ENCODE measurements at places on chromosomes 13 and 19.

DNA sequence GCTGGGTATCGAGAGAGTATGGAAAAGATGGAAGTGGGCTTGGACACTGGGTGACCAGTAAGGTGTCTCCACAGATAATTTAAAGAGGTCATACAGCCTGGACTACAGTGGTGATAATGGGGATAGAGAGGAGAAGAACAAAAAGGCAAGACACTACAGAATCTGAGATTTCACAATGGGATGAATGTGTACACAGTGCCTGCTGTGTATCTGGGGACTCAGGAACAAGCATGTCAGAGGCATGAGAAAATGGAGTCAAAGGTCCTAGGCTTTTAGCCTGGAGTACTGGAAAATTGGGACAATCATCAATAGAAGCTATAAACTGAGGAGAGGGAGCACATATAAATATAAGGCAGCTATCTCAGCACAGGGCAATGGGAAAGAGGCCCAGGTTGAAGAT, 69.4 kb downstream of the TSC22D1 start:
- DNase-seq, result no peak

- no peak for DNase-seq
These were observed 14.6 kb downstream of the LNX2 start for GRCh38 chr13:27605610-27606200.

- no peak for DNase-seq
These were observed 18.5 kb downstream of the RFX2 start for GRCh38 chr19:6091771-6092291.

DNA sequence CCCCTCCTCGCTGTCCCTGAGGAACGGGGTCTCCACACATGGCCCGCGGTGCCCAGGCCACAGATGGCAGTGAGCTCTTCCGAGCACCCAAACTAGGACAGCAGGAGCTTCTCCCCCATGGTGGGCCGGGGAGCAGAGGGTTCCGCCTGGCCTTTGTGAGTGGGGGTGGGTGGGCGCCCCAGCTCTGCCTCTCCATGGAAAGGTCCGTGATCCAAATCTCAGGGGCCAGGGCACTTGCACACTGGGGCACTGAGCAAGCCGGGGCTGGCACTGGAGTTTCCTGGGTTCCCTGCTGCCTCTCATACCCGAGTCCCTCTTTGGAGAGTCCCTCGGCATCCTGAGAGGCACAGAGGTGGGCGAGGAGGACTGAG, 2.2 kb upstream of the DIRAS1 start:
- DNase-seq, result no peak

DNA sequence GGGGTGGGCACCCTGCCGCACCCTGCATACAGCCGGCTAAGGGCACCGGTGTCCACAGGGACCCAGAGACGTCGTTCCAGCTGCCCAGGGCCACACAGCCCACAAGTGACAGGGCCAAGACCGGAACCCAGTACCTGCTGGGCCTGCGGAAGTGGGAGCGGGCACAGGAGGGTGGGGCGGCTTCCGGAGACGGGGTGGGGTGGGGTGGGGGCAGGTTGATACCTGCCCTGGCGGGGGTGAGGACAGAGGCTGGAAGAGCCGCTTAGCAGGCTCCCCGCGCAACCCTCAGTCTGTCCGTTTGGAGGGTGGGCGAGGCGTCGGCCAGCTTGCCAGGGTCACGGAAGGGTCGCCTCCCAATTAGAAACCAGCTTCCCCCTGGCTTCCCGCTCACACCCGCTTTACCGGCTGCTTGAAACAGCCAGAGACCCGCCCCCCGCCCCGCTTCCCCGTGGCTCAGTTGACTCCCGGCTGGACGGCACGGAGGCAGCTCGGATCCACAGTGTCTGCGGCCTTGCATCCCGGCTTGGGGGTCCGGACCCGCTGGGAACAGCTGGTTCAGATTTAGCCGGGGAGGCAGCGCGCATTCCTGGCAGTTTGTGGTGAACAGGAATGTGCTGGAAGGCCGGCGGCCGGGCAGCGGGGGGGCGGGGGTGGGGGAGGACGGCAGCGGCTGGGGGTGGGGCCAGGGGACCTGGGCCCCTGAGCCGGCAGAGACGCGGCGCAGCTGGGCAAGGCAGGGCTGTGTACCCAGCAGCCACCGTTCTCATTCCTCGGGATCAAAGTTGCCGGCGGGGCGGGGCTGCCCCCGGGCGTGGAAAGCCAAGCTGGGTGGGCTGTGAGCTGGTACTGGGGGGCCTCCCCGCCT, 1.9 kb downstream of the CNN2 start:
- peak; percentile 48 for DNase-seq

- no peak for DNase-seq
These were observed 525 bp upstream of the COG3 start for GRCh38 chr13:45464141-45464686.

DNA sequence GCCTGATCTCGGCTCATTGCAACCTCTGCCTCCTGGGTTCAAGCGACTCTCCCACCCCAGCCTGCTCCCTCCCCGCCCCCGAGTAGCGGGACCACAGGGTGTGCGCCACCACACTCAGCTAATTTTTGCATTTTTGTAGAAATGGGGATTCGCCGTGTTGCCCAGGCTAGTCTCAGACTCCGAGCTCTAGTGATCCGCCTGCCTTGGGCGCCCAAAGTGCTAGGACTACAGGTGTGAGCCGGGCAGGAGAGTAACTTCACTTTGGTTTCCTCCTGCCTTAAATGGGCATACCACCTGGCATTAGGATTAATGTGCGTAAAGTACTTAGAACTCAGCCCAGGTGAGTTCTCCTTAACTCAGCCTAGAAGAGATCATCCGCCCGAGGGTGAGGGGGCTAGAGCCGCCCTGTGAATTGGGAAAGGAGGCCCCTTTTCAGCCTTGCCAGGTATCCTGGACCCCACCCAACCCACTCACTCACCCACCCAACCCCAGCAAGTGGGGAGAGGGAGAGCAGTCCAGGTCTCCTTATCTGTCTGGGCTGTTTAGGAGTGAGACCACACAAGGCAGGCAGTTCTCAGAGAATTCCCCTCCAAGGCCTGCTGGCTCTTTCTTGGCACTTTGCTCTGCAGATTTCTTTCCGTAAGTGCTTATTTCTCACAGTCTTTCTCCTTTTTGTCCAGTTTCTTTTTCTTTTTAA, 1.2 kb upstream of the ZFP36 start:
- no peak for DNase-seq

- no peak for DNase-seq
These were observed 192.7 kb downstream of the LHFPL6 start for GRCh38 chr13:39410096-39410901.

DNA sequence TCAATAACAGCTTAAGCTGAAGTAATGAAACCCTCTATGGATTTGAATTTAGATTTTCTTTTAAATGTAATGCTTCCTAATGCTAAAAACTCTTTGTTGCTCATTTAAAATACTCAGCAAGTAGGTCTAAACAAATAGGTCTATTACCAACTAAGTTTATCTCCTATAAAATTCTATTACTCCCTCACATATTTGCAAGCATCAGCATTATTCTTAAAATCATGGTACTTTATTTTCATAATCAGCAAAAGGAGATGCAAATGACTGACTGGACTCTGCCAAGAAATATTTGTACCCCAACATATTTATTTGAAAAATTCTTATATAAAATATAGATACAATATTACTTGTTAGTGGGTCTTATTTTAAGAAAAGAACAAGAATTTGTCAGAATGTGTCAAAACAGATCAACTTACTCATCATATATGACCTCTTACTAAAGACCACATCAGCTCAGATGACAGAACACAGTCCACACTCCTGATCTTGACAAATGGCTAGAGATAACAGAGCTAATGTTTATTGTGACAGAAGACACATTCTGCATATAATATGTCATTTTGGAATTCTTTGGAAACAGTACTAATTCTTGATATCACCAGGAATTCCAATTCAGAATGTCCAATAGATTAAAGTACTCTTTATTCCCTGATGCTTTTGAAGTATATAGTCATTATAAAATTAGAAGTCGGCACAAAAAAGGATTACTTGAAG, 704.6 kb upstream of the PCDH9 start:
- DNase-seq, result no peak

DNA sequence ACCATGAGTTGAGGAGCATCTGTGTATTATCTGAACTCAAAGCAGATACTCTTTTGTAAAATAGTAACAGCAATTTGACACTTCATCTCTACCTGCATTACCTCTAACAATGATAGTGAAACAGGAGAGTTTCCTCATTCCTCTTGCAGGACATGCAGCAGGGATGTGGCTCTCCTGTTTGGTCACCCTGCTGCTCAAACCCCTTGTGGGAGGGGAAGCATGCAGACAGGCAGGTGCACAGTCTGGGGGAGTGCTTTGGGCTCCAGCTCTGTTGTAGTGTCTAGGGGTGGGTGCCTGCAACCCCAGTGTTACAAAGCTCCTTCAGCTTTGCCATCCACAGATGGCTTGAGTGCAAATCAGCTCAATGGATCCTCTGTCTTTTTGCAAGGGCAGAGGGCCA, 827.6 kb downstream of the DACH1 start:
- DNase-seq, result no peak

- no peak for DNase-seq
These were observed 117.7 kb upstream of the CACNA1A start for GRCh38 chr19:13623716-13624710.

GRCh38 chr19:16611121-16611520, 16.9 kb downstream of the MED26 start:
- no peak for DNase-seq

GRCh38 chr19:41376241-41376997, at the start of gene TMEM91:
TMEM91 (plus strand) TSS chr19:41376533; CDS start chr19:41378310, 1,777 bp downstream.
- no peak for DNase-seq

GRCh38 chr13:111940892-111941291, 126.1 kb upstream of the SOX1 start:
- DNase-seq, result no peak

DNA sequence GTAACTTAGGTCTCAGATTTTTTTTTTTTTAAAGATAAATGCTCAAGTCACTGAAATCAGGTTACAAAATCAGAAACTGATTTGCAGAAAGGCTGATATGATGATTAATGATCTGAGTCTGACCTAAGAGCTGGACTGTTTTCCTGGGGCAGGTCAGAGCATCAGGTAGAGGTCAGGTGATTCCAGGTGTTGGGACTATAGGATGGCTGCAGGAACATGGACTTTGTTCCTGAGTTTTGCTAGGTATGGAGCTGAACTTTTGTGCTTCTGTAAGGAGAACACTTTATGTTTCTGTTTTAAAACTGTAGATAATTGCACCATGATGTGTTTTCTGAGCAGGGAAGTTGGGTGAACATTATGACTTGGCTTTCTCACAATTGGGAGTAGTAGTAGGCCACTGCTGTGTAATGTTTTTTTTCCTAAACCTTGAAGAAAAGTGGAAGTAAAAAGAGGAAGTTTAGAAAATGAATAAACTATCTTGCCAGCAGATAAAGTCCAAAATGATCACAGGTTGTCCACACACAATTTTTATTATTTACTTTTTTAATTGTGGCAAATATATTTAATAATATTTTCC, 297.2 kb downstream of the DCT start:
- DNase-seq, result no peak

GRCh38 chr13:106569233-106570095, 1.5 kb upstream of the ARGLU1 start:
- no peak for DNase-seq

GRCh38 chr19:13207237-13207845, 57.1 kb downstream of the IER2 start:
- no peak for DNase-seq

GRCh38 chr19:275958-276646, 15.1 kb downstream of the PLPP2 start:
- no peak for DNase-seq

- no peak for DNase-seq
These were observed 657.8 kb downstream of the SLITRK6 start for GRCh38 chr13:85141401-85141800.

DNA sequence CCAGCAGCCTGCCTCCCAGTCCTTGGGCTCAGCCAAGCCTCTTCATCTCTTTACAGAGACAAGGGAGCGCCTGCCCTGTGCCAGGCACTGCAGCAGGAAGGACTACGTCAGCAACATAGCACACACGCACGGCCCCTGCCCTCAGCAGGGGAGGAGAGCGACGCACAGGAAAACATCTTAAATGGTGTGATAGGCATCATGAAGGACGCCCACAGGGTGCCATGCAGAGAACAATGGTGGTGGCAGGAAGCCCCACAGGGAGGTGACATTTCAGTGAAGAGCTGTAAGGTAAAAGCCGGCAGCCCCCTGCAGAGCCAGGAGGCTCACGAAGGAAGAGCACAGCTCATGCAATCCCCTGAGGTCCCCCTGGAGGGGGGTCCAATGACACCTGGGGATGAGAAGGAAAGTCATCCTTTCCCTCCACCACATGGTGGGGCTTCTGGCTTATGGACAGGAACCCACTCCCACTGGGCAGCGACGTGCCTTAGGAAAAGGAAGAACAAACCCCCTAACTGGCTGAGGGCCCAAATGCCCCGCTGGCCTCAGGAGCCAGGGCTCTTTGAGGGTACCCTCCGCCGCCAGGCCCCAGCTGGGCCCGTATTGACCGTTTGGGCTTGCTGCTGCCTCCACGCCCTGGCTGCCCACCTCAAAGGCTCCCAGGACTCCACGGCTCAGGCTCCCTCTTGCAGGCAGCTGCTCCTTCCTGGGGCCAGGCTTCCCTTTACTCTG, 37.3 kb upstream of the C13orf42 start:
- no peak for DNase-seq

DNA sequence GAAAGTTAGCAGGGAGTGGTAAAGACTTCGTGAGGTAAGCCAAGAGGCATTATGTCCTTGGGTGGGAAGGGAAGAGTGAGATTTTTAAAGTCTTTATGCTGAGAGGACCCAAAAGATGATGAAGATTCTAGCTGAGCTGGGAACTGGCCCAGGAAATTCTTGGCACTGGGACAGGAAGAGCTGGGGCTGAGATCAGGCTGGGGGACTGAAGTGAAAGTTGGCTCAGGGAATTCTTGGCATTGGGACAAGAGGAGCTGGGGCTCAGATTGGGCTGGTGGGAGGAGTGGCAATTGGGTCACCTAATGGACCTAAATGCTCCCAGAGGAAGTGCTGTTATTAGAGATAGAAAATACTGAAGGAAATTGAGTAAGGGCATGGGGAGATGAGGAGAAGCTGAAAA, 8.8 kb downstream of the SCEL start:
- no peak for DNase-seq

GRCh38 chr19:30255791-30256495, 116.2 kb upstream of the ZNF536 start:
- DNase-seq, result no peak

GRCh38 chr19:46759817-46760333, 13.6 kb upstream of the STRN4 start:
- no peak for DNase-seq

GRCh38 chr19:34430738-34431625, 2.8 kb downstream of the UBA2 start:
- no peak for DNase-seq

- DNase-seq, result no peak
These were observed 22.9 kb upstream of the ADGRE1 start for GRCh38 chr19:6864325-6864940.

- no peak for DNase-seq
These were observed 30.3 kb downstream of the TSHZ3 start for GRCh38 chr19:31318790-31319425.
